ENCODE measurements at places on chromosomes 6 and 20.
A peak's percentile ranks its signal among the peaks of the same experiment; 100 is the strongest.

- DNase-seq = peak; percentile 55
These were observed at the start of gene MAPK13 for GRCh38 chr6:36129941-36130666. MAPK13 (plus strand) TSS chr6:36130513; CDS start chr6:36130583, 70 bp downstream.

DNA sequence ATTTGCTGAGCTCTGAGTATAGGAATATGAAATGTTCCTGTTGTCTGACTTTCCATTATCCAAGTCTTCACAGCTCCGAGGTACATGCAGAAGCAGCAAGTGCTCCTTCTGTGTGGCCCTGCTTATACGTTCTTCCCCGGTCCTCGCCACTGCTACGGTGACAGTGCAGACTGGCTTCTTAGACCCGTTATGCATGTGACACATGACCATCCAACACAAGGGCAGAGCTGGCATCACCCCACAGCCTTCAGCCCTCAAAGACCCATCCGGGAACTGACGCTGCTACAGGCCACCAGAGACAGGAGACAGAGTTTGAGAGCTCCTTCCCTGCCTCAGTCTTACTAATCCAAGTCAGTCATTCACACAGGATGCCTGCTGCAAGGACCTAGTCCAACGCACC, 70.4 kb downstream of the TRAM2 start:
- DNase-seq = no peak

- peak; percentile 61 for DNase-seq
These were observed 16.5 kb upstream of the UBE2J1 start for GRCh38 chr6:89368999-89369398.

DNA sequence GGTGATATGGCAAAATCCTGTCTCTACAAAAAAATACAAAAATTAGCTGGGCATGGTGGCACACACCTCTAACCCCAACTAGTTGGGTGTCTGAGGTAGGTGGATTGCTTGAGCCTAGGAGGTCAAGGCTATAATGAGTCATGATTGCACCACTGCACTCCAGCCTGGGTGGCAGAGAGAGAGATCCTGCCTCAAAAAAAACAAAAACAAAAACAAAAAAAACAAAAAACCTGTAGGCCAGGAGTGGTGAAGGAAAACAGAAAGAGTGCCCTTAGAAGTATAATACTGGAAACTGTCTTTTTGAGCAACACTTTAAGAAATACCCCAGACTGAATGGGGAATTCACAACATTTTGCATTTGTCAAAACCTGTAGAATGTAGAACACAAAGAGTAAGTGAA, 85.3 kb downstream of the JARID2 start:
- peak; percentile 29 for DNase-seq

GRCh38 chr6:41935193-41935574, 6.4 kb downstream of the CCND3 start:
- no peak for DNase-seq

DNA sequence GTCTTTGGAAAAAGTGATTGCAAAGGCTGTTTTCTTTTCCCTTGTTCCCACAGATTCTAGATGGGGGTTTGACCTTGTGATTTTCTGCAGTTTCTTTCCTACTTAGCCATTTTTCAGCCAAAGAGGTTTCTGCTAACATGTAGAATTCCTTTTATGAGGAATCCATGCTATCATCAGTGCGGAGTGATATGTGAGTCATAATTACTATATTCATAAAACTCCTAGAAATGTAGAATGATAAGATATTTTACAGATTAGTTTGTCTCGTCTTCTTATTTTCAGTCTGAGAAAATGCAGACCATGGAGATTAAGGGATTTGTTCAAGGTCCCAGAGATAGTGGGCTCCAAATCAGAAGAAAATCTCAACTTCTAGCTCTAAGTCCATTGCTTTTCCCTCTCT, 98.6 kb downstream of the KCNQ5 start:
- DNase-seq = no peak

GRCh38 chr6:63272397-63272796, 47.4 kb downstream of the LGSN start:
- DNase-seq = no peak

DNA sequence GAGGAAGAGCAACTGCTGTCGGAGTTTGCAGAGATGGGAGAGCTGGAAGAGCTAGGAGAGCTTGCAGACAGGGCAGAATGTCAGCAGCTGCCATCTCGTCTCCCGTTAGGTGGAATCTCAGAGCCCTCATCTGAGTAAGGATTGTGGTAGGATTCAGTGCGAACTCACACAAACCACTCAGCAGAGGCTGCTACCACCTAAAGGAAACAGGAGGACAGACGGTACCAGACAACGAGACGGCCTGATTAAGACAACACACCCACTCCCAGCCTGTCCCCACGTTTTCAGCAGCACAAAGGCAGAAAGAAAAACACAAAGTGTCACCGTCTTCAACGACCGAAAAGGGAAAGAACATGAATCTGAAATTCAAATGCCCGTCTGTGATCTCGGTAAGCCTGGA, 4.1 kb downstream of the LEMD2 start:
- no peak for DNase-seq

DNA sequence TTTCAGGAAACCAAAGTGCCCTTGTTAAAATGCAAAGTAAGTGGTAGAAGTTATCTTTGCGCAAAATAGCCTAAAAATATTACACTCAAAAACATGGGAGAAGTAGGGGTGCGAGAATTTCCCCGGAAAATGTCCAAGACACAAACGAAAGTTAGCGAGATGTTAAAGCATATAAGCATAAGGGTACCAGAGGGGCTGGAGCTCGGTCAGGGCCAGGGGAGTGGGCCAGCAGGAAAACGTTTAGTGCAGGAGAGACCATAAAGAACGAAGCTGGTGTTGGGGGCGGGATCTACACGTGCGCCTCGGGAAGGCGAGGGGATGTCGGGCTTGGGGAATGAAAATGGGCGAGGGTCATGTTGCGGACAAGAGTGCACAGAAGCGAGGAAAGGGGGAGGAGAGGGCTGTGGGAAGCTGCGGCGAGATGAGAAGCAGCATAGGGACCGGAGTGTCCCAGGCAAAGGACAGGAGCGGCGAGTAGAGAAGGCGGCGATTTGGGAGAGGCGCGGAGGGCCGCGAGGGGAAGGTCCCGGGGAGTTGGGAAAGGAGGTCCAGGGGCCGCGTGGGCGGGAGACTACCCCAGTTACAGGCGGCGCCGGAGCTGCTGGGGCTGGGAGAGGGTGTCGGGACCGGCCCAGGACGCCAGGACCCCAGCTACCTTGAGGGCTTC, 600 bp downstream of the XPO5 start:
- no peak for DNase-seq

DNA sequence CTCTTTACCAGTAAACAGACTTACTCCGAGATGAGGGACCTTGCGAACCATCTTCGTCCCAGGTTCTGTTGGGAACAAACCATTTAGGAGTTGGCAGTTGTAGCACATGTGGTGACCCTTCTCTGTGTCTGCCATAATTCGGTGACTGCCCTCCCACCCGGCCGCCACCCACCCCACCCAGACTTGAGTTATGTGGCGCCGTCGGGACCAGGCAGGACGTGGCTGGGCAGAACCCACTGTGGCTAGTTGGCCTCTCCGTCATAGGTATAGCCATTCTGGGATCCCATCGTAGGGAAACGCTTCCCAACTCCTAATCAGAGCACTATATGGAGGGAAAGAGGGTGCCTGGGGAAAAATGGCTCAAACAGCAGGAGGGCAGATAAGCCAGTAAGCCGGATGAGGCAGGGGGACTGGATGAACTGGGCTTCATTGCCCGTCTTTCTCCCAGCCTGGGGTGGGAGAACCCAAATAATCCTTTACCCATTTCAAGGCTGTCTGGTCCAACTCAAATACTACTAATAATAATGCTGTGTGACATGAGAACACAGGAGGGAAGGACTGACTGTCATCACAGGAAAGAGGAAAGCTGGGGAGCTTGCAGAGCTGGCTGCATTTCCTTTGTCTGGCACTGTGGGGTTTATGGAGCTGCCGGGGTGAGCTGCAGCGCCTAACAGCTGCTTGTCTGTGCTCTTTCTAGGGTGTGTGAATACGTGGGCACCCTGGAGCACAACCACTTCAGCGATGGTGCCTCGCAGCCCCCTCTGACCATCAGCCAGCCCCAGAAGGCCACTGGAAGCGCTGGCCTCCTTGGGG, 73.0 kb upstream of the PBOV1 start:
- no peak for DNase-seq

DNA sequence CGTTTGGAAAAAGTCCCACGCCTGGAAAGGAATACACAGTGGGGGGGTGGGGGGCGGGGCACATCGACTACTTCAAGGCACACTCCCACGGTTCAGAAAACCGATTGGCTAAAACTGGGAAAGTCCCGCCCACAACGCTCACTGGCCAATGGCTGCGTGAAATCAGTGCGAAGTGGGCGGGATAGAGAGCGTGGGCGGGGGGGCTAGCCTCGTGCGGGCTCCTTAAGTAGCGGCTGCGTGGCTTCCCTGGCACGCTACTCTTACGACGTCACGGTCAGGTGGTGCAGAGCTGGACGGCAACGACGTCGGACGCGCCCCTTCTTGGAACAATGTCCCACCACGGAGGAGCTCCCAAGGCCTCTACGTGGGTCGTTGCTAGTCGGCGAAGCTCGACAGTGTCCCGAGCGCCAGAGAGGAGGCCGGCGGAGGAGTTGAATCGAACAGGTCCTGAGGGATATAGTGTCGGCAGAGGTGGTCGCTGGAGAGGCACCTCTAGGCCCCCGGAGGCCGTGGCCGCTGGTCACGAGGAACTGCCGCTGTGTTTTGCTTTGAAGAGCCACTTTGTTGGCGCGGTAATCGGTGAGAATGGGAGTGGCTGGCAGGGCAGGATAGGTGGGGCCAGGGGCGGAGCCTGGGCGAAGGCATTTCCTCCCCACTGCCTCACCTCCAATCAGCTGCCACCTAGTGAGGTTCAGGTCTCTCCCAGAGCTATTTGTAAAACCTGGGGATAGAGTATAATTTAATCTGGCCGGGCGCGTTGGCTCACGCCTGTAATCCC, at the start of gene DDX43:
Gene DDX43 (plus strand): TSS at position 252 of the 778 bp plus-strand sequence. CDS start 78 bp downstream, at position 330.
- DNase-seq = peak; percentile 83

DNA sequence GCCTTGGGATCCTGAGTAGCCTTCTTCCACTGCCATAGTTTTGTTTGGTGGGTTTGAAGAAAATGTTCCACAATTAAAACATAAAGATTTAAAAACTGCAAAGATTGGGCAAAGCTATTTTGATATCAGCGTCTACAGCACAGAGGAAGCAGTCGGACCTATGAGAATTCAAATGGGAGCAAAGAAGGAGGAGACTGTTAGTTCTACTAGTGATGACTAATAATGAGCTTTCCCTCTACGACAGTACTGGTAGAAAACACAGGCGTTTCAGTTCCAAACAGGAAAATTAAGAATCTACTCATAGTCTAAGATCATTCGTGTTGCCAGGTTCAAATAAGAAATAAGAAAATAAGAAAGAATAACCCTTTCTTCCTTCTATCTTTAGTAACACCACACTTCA, 121.2 kb downstream of the INSM1 start:
- no peak for DNase-seq

- peak; percentile 16 for DNase-seq
These were observed 802.9 kb downstream of the MAFB start for GRCh38 chr20:39885975-39886649.

DNA sequence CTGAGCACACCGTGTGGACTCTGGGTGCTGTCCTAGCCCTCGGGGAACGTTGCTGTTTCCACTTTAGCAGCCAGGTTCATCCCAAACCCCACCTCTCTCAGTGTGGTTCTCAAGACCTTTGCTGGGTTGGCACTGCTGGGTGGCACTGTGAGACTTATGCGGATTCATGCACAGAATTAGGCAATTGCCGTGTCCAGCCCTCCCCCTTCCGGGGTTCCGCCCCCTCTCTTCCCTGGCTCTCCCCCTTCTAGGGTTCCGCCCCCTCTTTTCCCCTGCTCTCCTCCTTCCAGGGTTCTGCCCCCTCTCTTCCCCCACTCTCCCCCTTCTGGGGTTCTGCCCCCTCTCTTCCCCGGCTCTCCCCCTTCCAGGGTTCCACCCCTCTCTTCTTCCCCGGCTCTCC, 39.8 kb upstream of the SLCO4A1 start:
- no peak for DNase-seq

DNA sequence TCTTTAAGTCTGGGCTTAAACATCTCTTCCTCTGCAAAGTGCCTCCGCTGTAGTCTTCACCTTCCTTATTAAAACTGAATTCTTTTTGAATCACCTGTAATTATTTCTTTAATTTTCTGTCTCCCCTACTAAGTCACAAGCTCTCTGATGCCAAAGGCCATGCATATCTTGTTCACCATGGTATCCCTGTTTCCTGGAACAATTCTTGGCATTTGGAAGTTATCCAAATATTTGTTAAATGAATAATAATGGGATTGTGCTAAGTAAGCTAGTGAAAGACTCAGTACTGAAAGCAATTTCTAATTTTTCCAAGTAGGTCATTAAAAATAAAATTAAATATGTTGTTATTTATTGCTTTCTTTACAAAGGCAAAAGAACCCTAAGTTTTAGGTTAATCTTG, 12.2 kb downstream of the SNAP91 start:
- DNase-seq = no peak

- no peak for DNase-seq
These were observed 35.3 kb upstream of the CCND3 start for GRCh38 chr6:41976794-41977484.

GRCh38 chr6:112227411-112227810, 27.0 kb downstream of the LAMA4 start:
- no peak for DNase-seq

DNA sequence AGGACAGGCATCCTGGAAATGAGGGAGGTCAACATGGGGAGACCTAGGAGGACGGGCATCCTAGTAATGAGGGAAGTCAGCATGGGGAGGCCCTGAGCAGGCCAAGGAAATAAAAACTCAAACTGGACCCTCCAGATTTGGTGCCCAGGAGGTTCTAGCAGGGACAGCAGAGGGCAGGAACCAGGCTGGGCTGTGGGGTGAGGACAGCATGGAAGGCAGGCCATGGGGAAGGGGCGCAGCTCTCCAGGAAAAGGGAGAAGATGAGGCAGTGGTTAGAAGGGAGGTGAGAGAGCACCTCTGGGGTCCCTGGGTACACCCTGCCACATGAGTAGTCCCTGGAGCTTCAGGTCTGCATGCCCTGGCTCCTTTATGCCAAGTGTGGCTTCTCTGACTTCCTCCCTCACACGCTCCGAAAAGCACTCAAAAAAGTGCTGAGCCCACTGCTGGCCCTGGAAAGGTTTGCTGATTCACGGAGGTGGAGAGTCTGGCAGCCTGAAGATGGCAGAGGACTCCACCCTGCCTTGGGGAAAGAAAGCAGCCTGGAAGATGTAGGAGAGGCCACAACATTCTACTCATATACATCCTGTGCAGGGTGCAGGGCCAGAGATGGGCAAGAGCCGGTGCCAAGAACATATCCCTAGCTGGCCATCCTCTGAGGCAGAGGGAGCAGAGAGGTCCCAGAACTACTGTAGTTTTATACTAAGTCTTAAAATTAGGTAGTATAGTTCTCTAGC, 154.9 kb downstream of the MRPL14 start:
- DNase-seq = no peak

DNA sequence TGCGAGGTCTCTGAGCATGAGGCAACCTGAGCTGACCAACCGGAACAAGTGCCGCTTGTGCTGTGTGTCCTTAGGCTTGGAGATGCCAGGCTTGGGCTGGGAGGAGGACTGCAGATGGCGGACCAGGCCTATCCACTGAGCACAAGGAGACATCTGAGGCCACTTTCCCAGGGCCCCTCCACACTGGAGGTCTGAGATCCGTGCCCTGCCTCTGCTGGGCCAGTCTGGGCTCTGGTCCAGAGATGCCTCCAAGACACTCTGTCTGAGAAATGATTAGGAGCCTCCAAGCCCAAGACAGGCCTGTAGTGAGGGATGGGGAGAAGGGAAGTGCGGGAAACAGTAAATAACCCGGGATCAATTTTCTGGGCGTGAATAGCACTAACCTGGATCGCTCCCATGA, 3.0 kb upstream of the MLN start:
- no peak for DNase-seq

- no peak for DNase-seq
These were observed 110.3 kb downstream of the SOD2 start for GRCh38 chr6:159582736-159583135.

- no peak for DNase-seq
These were observed 371.9 kb upstream of the ID4 start for GRCh38 chr6:19465256-19465655.

- no peak for DNase-seq
These were observed 15.3 kb downstream of the FOXO3 start for GRCh38 chr6:108575905-108576494.

Data from PC-9 (cell line).